ENCODE measurements at places on chromosomes 12 and 14. TPM values are rescaled to one million over a fixed set of nuclear protein-coding genes. Genes with fewer than 3 reads are reported as not detected.

SLC25A29 gene
- total RNA-seq: 330 TPM

PPFIBP1 gene
- 61.7 TPM for total RNA-seq

STAB2 gene
- total RNA-seq: not detected

C14orf180 gene
- not detected for total RNA-seq

PUS7L gene
- 23.4 TPM for total RNA-seq

LRRC43 gene
- 0.24 TPM for total RNA-seq

TPPP2 gene
- not detected for total RNA-seq

ABHD4 gene
- total RNA-seq: 13.3 TPM

LAG3 gene
- total RNA-seq: 2.9 TPM

DYRK2 gene
- 34.2 TPM for total RNA-seq

ERP27 gene
- total RNA-seq: not detected

P2RX2 gene
- total RNA-seq: 0.15 TPM

SMOC1 gene
- 89.3 TPM for total RNA-seq

MYF5 gene
- total RNA-seq: not detected

SMIM41 gene
- not detected for total RNA-seq

HCAR1 gene
- 0.06 TPM for total RNA-seq

KLRF1 gene
- not detected for total RNA-seq

CBLN3 gene
- total RNA-seq: 0.25 TPM

KERA gene
- total RNA-seq: not detected

KLRK1 gene
- not detected for total RNA-seq

ORAI1 gene
- 10.6 TPM for total RNA-seq

CLEC1A gene
- not detected for total RNA-seq

TAS2R50 gene
- 2.4 TPM for total RNA-seq

BMP4 gene
- total RNA-seq: 11.0 TPM

IL31 gene
- total RNA-seq: not detected

Data from neural progenitor cell (in vitro differentiated cells).